ENCODE measurements at places on chromosomes 3 and 15.

- DNase-seq: no peak
Measured at GRCh38 chr3:146861262-146861661, 256.1 kb upstream of the PLSCR5 start.

DNA sequence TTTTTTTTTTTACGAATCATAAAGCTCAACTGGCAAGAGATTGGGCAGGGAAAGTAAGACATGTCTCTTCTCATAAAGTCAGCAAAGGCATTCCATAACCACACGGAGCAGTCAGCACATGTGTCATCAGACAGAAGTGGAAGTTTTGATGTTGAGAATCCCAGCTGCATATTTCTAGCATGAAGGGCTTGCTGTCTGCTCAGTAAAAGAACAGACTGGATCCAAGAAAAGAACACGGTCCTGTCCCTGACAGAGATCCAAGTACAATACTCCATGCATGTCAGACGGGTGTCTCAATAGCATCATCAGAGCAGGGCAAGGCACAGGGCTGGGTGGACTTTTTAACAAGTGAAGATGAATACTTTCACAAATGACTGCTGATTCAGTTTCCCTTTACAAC lies 38.2 kb downstream of the ABI3BP start:
- no peak for DNase-seq

DNA sequence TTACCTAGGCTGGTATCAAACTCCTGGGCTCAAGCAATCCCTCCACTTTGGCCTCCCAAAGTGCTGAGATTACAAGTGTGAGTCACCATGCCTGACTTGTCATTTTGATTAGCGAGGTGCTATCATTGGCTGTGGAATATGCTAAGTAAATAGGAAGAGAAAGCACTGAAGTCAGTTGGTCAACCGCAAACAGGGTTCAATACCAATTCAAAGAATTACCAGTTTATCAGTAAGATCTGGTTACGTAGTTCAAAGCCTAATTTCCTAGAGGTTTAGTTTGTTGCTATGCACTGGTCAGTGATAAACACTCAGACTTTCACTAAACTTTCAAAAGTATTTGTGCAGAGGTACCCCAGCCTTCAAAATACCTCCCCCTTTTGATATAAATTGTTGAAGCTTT lies 29.5 kb downstream of the GLB1 start:
- peak; percentile 23 for DNase-seq

GRCh38 chr15:28051955-28052633 lies 47.0 kb downstream of the OCA2 start:
- DNase-seq: peak; percentile 44

DNA sequence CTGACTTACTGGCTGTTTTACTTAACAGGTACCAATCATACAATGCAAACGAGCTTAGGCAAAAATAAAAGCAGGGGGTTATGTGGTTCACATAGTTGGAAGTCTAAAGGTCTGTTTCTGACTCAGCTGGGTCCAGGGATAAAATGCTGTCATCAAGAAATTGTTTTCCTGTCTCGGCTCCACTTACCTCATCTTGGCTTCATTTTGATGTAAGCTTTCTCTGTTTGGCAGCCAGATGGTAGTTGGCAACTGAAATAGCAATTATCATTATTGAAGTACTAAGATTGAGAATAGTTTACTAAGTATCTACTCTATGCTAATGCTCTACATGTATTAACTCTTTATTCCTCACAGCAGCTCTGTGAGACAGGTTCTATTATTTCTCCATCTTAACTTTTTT lies 36.8 kb upstream of the CNTN3 start:
- no peak for DNase-seq

GRCh38 chr15:47705281-47705997 lies 11.9 kb upstream of the SEMA6D start:
- no peak for DNase-seq

DNA sequence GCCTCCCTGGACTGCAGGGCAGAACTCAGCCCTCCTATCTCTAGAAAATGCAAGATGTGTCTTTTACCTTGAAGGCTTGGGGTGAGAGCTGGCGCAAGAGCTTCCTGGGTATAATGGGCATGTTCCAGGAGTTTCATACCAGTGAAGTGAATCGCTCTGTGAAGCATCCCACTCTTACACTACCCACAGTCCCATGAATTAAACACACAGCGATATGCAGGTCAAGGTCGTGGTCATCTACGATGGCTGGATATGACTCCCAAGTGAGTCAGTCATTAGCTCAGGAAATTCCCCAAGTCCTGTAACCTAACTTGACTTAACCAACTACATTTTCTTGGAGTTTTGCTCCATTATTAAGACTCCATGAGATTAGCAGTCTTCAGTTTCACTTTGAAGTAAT lies 439.7 kb downstream of the NTRK3 start:
- DNase-seq: no peak

DNA sequence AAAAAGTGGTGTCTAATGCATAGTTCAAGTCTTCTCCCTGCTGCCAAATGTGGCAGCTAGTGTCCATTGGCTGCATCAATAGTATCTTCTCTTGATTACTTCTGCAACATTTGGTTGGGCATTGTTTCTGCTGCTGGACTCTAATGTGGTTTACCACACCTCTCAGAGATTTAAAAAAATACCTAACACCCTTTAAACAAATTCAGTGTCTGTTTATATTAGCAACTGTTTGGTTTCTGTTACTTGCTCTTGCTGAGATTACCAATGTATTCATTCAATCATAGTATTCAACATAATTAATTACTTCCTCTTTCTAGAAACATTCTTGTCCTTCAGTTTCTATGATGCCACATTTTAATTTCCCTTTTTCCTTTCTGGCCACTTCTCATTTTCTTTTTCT lies 20.3 kb upstream of the NECTIN3 start:
- no peak for DNase-seq

DNA sequence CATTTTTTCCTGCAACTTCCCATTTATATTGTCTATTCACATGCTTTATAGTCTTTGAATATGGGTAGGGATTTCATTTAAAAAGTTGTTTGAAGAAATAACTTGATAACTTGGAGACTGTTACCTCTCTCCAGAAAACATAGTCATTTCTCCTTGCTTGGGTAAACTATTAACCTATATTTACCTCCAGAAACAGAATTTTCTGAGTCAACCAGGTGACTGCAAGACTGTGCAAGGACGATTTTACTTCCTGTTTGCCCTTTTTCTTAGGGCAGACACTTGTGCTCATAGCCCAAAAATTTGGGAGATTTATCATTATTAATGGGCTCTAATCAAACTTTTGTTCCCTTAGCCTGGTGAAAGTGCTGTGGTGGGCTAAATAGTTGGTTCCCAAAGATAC lies 14.3 kb upstream of the MOBP start:
- no peak for DNase-seq

GRCh38 chr3:99506-99905 lies 97.1 kb upstream of the CHL1 start:
- no peak for DNase-seq

DNA sequence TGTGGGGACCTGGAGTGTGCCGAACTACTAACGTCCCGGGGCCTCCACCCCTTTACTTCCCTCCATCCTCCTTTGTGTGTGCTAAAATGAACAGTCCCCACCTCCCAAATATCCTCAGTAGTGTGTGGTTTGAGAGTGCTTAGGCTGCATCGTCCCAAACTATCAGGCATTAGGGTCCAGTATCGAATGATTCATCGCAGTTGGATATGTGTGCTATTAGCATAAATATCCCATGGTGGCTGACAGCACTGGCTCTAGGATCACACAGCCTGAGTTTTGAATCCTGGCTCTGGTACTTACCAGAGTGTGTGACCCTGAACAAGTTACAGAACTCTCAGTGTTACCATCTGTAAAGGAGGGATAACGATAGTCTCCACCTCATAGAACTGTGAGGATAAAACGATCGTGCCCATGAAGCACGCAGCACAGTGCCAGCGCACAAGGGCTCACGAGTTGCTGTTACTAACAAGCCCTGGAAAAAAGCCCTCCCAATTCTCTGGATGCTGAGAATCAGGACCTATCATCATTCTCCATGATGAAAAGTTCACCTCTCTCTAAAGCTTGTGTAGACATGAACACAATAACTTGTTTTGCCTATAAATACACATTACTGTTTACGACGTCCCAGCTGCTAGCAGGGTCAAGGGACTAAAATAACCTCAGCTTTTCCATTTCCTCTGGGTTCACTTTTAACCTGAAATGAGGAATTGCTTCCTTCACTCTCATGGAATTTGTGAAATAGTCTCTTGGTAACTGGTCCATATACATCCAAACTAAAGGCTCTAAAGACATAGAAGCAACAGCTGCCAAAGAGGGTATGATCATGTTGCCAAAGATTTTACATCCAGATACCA lies 51.0 kb downstream of the VGLL4 start:
- no peak for DNase-seq

GRCh38 chr3:166085164-166085856 lies 248.1 kb upstream of the BCHE start:
- DNase-seq: no peak

DNA sequence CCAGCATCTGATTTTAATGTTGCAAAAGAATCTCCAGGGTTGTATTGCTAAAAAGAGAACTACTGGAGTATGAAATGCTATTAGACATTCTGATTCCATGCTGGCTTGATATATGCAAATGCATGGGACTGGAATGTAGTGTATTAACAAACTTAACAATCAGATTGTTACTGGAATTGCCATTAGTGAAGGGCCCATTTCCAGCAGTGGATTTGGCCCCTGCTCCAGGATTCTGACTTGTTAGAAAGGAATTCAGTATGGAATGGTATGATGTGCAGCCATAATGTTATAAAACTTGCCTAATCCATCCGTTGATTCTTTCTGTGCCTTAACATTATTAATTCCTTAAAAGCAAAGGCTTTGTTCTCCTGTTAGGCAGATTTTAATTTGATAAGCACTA lies 7.9 kb downstream of the ARRDC4 start:
- no peak for DNase-seq

- peak; percentile 98 for DNase-seq
Measured at GRCh38 chr15:42457445-42458442, 33.2 kb downstream of the ZNF106 start.

GRCh38 chr3:146222204-146223046 lies 28.5 kb downstream of the PLSCR4 start:
- peak; percentile 92 for DNase-seq

DNA sequence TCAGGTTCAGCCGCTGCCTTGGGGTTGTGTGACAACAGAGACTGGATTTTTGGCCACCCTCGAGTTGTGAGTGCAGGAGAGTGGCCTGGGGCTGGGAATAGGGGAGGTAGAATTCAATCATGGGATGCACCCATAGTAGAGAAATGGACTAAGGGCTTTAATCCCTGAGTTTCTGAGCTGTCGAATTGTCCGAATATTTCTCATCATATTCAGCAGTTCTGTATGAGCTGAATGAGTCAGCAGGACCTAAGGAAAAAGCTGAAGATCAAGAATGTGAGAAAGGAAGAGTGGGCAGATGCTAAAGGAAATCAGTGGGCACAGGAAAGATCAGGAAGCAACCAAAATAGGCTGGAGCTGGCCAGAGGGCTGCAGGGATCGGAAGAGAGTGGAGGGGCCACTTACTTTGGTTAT lies 44.4 kb upstream of the SACM1L start:
- DNase-seq: no peak

- no peak for DNase-seq
Measured at GRCh38 chr3:53837331-53837730, 8.9 kb downstream of the CHDH start.

GRCh38 chr15:90598031-90598577 lies 68.4 kb downstream of the CRTC3 start:
- DNase-seq: peak; percentile 65

DNA sequence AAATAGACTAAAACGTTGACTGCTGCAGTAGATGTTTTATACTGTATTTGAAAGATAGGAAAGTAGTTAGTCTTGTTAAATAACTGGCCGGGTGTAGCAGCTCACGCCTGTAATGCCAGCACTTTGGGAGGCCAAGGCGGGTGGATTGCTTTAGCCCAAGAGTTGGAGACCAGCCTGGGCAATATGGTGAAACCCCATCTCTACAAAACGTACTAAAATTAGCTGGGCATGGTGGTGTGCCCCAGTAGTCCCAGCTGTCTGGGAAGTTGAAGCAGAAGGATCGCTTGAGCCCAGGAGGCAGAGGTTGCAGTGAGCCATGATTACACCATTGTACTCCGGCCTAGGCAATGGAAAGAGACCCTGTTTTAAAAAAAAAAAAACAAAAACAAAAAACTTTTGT lies 60.5 kb upstream of the ULK4 start:
- no peak for DNase-seq

DNA sequence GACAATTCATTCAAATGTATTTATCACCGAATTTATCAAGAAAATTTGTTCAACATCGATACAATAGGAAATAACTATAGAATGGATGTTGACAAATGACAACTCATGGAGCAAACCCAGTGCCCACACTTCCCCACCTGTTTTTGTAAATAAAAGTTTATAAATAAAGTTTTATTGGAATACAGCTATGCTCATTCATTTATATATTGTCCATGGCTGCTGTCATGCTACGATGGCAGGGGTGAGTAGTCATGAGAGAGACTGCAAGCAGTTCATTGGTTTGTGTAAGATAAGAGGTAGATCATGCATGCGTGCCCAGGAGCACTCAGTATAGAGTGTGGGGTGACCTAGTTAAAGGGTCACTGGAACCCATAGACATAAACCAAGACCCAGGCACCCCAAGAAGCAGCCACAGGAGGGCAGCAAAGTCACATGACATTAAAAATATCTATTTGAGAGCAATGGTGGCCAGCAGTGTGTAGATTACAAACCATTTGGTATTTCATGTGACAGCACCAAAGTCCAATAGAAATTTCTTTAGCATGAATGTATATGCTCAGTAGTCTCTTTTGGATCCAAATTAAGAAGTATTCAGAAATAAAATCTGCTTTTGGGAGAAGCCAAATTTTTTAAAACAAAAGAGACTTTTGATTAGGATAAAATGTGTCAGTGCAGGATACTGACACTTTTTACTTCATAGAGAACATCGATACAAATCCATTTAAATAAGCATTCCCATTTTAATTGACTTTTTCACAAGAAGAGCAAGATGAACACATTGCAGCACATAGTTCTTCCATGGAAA lies 794.8 kb downstream of the MCTP2 start:
- DNase-seq: peak; percentile 72

- no peak for DNase-seq
Measured at GRCh38 chr3:98497381-98497780, at the start of gene OR5K2. Gene OR5K2, plus strand, starts transcription at chr3:98497681. Its CDS starts 0 bp downstream, at chr3:98497681.

DNA sequence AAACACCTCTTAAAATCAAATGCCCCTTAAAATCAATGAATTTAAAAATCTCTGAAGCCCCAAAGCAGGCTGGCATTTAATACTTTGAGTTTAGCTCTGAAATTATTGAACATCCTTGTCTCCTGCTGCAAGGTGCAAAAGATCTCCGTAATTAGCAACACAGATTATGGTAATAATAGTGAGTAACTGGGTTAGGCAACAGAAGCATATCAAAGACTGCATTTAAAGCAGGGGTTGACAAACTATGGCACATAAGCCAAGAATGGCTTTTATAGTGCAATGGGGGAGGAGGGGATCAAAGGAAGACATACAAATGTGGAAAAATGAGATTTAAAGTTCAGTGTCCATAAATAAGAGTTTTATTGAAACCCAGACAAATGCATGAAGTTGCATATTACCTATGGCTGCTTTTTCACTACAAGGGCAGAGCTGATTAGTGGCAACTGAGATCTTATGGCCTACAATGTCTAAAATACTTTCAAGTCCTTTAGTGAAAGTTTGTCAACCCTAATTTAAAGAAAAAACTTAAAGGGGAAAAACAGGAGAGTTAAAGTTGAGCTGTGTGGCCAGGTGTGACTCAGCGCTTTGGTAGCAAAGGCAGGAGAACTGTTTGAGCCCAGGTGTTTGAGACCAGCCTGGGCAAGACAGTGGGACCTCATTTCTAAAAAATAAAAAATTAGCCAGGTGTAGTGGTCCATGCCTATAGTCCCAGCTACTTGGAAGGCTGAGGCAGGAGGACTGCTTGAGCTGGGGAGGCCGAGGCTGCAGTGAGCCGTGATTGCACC lies 157.6 kb downstream of the TBL1XR1 start:
- peak; percentile 16 for DNase-seq

- DNase-seq: peak; percentile 80
Measured at GRCh38 chr3:50271314-50271936, 2.5 kb downstream of the SEMA3B start.
